ENCODE measurements at places on chromosomes 2 and 18.

- DNase-seq: no peak
These were observed 65.9 kb upstream of the YWHAQ start for GRCh38 chr2:9696731-9697130.

DNA sequence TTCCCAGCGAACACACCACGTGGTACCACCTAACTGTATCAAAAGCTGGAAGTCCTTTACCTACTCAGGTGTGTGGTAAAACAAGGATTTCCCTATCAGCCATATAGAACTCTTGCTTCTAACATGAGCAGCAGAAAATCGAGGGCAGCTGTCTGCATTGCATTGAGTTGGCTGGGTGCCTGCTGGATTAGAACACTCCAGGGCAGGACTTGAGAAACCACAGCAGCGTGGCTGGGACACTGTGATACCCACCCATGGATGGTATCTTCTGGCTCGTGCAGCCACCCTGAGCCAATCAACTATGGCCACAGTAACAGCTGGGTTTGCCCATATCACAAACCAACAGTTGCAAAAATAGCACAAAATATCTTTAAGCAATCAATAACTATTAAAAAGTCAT is 188.3 kb downstream of the FBXO15 start:
- no peak for DNase-seq

DNA sequence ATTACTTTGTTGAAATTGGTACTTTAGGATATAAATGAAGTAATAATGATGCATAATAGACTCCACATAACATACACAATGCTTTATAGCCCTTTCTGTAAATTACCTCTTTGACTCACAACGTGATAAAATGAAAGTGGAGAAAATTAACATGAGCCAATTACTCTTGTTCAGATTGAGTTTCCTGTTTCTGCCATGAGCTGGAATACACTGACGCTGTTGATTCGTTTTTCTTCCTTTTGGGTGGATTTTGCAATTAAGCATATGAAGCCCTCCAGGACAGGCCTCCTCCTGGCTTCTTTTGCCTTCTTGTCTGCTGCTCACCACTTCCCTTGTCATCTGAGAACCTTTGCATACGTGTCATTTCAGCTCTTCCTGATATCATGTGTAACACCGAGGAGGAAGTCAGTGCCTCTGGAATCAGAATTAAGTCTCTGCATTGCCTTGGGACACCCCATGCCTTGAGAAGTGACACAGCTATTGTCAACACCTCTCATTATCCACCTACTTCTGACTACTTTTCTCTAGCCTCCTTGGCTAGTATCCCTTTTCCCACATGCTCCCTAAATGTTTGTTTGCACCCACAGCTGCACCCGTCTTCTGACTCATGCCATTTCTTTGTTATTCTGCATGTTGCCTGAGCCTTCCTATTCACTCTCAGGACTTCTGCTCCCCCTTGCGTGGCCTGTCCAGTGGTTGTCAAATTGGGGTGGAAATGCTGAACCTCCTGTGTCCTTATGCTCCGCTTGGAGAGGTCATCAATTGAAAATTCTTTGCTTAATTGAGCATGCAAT is 134.1 kb downstream of the FMNL2 start:
- no peak for DNase-seq

DNA sequence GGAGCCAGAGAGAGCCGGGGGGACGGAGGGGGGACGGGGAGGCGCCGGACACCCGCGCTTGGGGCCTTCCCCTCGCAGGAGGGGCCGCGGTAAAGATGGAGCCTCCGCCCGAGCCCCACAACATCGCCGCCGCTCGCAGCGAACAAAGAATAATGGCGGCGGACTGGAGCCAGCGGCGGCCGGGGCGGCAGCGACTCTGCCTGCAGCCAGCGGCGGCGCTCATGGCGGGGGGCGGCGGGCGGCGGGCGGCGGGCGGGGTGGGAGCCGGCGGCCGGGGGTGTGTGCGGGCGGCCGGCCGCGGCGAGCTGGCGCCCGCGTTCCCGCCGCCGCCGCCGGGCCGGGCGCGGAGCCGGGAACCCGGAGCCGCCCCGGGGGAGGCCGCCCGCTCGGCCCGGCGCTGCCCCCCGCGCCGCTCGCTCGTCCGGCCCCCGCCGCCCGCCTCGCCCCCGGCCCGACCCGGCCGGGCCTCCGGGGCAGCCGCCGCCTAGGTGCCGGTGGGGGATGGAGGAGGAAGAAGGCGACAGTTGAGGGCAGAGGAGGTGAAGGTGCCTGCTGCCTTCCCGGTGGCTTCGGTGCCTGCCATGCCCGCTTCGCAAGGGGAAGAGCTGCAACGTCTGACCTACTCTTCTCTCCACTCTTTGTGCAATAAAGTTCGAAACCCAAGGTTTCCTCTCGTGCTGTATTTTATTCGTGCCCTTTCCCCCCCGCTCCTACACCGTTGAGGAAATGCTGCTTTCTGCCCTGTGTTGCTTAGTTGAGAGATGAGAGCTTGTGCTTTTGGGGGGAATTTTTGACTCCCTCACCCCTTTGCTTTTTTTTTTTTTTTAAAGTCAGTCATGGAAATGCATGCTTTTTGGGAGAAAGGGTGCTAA is 634 bp downstream of the CREB1 start:
- DNase-seq: no peak

GRCh38 chr18:33577685-33578517 is at the start of gene ASXL3:
Gene ASXL3, plus strand, starts transcription at chr18:33578219. Its CDS starts 413 bp downstream, at chr18:33578632.
- DNase-seq: no peak

DNA sequence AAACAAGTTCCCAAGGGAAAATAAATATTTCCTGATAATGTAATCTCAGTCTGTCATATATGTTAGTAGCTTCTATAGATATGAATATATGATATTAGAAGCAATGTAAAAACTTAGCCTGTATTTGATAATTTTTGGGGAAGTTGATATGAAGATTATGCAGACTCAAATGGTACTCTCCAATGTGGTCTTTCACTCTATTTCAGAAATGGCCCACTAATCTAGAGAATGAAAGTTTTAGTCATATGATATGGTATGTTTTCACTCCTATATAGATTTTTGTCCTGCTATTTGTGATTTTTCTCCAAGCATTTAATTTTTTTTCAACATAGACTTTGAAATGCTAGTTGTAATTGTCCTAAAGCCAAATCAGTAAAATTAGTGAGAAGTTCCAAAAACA is 236.7 kb upstream of the BOD1L2 start:
- no peak for DNase-seq

DNA sequence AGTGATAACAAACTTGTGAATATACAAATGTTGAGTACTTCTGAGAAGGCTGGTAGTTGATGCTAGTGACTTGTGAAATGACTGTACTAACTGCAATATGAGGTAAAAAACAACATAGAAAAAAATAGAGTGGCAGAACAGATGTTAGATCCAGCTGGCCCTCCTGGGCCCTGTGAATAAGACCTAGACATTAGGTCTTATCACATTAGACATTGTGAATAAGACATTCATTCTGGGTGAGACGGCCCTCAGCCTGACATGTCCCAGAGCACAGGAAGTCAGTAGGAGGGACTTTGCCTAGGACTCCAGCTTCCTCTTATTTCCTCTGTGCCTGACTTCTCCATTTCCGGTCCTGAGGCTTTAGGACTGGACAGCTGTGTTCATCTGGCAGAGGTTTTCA is 22.9 kb downstream of the DOK1 start:
- DNase-seq: no peak

GRCh38 chr2:226475650-226476049 is 324.0 kb downstream of the IRS1 start:
- DNase-seq: peak; percentile 36

GRCh38 chr18:75548353-75548905 is 120.9 kb upstream of the SMIM21 start:
- no peak for DNase-seq

DNA sequence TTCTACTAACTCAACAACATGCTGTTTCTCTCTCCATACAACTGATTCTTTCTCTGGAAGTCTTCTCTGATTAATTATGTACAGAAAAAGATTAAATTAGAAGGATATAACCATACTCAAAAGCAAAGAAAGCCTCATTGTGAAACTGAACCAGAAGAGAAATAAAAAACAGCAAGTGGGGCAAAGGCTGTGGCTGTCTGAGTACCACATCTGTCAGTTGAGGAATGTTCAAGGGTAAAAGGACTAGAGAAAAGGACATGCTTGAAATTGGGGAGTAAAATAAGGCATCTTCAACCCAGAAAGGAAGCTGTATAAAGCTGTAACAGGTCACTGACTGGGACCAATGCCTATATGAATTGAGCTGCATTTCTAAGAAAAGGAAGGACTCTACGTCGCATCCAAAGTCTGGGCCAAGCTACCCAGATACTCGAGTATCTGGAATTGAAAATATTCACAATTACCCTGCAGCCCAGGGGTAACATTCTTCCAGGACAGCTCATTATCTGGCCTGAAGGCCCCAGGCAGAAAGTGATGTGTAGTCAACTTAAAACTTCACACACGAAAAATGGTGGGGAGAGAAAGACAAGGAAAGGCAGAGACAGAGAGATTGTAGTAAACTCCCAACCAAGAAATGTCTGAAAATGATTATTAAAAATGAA is 356.0 kb upstream of the GALNT5 start:
- no peak for DNase-seq

DNA sequence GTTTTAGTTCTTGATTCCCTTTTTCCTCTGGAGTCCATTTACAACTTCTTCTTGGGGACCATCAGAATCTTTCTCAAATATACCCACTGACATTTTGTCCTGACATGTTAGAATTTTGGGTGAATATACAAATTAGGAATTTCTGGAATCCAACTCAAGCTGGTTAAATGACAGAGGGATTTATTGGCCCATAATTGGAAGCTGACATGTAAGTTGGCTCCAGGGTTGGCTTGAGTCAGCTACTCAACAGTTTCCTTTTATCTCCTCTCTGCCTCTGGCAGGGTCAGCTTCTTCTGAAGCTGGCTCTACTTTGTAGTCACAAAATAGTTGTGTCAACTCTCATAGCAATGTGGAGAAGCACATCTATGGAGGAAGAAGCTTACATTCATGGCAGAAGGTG is 36.6 kb upstream of the PPP1R1C start:
- DNase-seq: no peak

DNA sequence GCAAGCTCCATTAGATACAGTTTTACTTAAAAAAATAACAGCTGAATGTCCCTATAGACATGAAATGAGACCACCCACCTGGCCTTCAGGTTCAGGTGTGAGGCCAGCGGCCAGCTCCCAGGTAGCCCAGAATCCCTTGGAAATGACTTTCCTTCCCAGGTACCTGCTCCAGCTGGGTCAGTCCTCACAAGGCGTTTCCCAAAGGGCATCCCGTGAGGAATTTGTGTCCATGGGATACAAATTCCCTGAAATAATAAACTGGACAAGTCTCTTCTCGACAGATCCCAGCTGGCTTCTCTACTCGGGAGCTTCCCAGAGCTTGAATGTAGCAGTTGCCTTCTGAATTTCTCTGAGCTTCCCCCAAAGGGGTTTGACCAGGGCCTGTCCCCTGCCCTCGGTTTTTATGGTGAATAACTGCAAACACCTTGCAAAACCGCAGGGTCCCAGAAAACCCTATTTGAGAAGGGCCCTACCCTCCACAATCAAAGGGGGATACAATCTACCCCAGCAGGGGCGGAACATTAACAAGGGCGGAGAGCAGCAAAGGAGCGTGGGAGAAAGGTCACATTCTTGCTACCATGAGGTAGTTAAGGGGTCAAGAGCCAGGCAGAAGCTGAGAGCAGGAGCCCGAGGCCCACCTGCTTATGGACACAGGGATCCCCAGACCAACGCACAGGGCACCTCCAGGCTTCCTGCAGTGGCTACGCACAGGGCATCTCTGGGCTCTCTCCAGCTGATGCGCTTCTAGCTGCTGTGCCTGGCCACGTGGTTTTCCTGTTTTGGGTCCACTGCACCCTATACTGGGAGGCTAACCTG is 107.7 kb downstream of the HDAC4 start:
- DNase-seq: no peak

All from AG04450 (cell line).